ENCODE measurements at places on chromosomes 11 and 22.

DNA sequence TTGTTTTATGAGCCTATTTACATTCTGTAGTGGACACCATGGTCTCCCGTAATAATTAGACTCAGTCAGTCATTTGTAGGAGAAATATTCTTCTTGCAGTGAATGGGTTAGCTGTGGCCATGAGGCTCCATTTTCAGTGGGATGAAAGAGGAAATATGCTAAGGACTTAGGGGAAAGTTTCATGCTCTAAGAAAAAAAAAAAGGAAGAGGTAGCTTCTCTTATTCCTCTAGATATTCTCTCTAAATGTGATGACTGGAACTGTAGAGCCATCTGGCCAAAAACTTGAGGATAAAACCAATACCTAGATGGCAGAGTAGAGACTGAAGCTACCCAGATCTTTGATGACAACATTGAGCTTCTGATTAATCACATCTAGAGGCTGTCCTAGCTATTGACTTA, 75.8 kb upstream of the SESN3 start:
- DNase-seq = no peak

GRCh38 chr11:27473017-27473406, 422 bp upstream of the LGR4 start:
- DNase-seq = peak; percentile 49

DNA sequence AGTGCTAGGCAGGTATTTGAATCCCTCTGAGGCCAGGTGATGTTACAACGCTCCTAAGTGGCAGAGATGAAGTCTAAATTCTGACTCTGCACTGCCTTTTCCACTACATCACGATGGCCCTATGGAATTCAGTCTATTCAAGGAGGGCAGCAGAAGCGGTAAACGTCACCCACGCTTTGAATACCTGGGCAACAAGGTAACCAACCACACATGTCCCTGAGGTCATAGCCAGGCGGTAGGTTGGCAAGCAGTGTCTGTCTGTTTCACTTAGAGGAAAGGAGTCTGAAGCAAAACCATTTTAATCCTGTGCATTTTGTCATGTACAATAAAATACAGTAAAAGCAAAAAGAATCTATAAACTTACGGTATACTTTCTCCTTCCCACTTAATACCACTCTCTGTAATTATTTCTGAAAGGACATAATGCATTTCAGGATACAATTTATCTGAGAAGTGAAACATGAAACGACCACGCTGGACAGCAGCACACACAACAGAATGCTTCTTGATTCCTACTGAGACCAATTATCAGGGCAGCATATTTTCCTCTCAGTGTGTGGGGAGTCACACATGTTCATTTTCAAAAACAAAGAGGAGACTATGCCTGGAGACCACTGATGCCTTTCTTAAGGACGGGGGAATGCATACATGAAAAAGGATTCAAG, 51.3 kb downstream of the PRDM10 start:
- DNase-seq = peak; percentile 23

GRCh38 chr11:22763166-22763565, 66.4 kb downstream of the SVIP start:
- no peak for DNase-seq

DNA sequence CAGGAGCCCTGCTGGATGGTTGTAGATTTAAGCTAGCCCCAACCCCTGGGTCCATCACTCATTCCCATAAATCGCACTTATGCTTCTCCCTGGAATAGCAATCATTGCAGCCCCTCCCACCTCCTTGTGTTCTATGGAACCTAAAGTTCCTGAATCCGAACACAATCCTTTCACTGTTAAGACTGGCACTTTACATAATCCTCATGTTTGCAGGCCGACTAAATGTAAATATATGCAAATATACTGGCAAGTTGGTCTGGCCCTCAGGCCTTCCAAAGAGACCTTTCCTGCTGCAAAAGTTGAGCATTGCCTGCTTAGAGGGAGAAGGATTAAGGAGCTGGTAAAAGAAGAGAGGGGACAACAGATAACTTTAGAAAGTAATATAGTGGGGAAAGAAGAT, 892.9 kb downstream of the OPCML start:
- DNase-seq = no peak

DNA sequence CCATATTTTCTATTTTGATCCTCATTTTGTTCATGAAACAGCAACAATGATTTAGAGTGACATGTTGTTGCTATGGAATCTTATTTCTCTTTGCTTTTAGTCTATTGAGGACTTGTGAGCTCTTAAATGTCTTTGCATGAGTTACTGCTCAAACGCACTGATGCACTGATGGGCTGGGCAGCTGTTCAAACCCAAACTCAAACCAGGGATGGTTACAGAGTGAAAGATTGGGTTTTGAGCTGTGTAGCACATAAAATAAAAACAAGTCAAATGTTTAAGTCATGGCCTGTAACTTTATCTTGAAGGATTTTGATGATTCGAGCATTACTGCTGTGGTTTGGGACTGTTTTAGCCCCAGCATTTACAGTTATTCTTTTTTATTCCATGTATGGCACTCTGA, 20.1 kb upstream of the NCAM1 start:
- DNase-seq = no peak

GRCh38 chr11:76391021-76391420, 9.9 kb downstream of the GVQW3 start:
- no peak for DNase-seq

DNA sequence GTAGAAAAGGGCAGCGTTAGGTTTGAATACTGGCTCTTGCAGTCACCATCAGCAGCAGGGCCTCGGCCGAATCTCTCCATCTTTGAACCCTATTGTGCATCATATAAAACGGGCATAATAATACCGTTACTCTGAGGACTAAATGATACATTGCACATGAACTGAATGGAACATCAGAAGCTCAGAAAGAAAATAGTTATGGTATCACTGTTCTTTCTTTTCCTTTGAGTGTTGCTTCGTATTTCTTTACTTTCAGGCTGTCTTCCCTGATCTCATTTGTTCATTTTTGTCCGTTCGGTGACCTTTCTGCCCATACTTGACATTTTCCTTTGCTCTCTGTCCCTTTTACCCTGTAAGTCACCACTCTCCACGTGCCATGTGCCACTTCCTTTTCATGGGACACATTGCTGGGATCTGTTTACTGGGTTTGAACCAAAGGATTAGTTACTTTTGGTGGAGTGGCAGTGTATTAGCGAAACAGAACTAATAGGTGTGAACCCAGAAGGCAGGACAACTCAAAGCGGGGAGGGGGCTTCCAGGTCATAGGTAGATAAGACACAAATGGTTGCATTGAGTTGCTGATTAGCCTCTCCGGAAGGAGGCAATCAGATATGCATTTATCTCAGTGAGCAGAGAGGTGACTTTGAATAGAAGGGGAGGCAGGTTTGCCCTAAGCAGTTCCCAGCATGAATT, 717 bp upstream of the ZNF202 start:
- DNase-seq = no peak

GRCh38 chr11:118180300-118180703, 3.9 kb upstream of the SCN2B start:
- DNase-seq = peak; percentile 15

DNA sequence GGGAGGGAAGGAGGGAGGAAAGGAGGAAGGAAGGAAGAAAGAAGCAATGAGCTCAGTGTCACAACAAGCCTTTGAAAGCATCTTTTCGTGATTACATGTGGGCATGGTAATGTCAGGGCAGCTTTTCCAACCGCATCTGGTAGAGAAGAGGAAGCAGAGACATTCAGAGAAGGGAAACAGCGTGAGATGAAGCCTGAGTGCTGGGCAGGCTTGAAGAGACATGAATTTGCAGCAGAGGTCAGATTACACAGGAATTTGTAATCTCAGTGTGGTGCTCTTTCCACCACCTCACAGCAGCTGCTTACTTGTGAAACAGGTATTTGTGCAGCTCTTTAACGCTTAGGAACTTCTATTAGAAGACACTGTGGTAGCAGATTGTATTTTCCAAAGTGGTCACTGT, 289.5 kb upstream of the C11orf87 start:
- peak; percentile 42 for DNase-seq

- peak; percentile 7 for DNase-seq
Measured at GRCh38 chr11:21511835-21512440, 680.9 kb upstream of the ANO5 start.
